8988T (cell line): ENCODE measurements at places on chromosomes 2 and 18.
A peak's percentile ranks its signal among the peaks of the same experiment; 100 is the strongest.

DNA sequence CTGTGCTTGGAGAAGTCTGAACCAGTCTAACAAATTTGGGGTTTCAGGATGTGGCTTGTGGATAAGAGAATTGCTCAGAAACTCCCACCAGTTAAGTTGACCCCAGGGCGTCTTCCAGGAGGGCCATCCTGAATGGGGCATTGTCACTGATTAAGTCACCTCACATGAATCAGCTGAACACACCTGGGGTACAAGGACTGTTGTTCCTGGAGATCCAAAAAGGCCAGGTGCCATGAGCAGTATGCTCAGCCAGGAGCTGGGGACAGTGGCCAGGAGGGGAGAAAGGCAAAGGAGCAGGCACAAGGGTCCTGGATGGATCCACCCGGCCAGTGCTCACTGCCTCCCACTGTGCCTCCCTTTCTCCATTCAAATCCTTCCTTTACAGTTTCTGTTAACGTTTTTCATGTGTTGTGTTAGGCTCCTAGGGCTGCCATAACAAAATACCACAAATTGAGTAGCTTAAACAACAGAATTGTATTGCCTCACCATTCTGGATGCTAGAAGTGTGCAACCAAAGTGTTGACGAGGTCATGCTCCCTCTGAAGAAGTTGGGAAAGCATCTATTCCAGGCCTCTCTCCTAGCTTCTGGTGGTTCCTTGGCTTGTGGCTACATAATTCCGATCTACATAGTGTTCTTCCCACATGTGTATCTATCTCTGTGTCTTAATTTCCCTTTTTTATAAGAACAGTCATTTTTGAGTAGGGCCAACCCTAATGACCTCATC, 33.4 kb downstream of the TRABD2A start:
- DNase-seq: no peak

- peak; percentile 66 for DNase-seq
Measured at GRCh38 chr2:149329068-149329467, 1.3 kb upstream of the LYPD6 start.

DNA sequence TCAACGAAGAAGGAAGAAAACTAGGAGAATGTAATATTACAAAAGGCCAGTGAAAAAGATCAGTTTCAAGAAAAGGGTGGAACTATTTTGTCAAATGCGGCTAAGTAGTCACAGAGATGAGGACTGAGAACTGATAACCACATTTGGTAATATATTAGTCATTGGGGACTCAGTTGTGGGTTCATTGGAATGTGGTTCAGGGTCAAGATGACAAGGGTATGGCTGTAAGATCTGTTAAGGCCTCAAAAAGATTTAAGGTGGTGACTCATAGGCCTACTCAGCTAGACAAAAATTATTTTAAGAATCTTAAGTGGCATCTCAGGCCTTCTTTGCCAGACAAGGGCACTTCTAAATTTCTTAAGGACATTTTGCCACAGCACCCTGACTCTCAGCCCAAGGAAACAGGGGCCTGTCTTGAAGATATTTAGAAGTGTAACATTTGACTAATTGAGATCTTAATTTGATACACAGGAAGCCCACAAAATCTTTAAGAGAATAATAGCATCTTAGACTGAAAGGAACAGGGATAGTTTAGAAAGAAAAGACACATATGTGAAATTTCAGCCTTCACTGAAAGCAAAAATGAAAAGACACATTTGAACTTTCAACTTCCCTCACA, 81.3 kb downstream of the STRADB start:
- no peak for DNase-seq

DNA sequence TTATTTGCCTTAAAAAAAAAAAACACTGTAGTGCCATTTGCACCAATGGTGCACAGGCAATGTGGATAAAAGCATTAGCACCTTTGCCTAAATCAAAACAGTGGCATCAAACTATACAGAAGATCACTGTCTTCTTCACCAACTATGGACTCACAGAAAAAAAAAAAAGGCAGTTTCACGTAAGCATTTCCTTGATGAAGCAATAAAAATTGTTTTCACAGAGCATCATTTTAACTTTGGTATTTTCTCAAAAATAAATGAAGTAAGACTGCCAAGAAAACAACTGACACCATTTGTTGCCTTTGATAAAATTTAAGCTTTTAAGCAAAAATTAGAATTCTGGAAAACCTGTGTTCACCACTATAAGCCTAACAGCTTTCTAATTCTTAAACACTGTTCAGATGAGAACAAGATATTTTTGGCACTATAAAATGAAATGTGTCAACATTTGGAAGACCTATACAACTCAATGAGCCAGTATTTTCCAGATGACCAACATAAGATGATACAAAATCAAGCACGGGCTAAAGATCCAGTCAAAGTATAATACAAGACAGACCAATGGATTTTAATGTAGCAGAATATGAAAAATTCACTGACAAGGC, 21.1 kb downstream of the METTL8 start:
- DNase-seq: no peak
